Left forelimb (tissue), 1 donor: ENCODE measurements at places on chromosomes 16 and 17.

DNA sequence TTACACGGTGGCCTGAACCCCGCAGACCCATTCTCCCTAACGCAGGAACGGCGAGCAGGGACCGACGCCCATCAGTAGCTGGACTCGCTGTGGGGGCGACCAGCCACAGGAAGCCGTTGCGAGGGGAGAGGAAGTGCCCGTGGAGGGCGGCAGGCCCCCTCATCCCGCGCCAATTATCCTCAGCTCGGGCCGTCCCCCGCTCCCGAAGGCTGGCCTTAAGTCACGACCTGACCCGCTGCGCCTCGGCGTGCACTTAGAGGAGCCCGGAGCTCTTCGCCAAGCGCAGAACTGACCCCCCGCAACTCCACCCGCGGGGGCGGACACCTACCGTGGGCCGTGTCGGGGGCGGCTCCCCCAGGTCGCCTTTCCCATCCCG, 401 bp downstream of the ARL16 start:
- no peak for DNase-seq

- DNase-seq, result no peak
Observed at GRCh38 chr17:19270704-19271611, 33.8 kb downstream of the EPN2 start.

DNA sequence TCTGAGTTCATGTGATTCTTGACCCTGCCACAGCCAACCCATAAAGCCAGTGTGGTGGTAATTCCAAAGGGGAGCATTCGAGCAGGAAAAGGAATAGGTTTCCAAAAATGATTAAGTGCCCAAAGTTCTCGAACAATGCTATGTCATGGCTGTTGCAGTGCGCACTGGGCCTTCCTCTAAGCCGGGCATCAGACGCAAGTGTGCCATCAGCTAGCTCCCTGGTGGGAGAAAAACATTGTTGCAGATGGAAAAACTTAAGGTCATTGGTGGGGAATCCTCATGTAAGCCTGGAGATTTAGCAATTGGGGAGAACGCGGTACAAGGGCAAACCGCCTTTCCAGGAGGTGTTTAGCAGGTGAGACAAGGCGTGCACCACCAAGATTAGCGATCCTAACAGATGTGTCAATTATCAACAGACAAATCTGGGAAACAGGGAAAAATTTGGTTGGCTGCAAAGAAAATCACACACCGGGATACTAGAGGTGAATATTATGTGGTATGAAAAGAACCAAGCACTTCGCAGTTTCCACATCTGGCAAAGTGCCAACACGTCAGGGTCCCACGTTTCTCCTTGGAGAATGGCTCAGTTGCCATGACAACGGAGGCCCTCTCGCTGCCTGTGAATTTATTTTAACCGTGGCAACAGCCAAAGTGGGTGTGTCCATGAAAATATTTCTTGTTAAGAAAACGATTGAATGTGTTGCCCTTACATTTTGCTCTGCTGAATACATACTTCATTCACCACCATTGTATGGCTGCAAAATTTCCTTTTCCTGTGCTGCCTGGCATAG, 118.5 kb upstream of the CACNG5 start:
- DNase-seq, result no peak

- no peak for DNase-seq
Observed at GRCh38 chr17:61011251-61011650, 333.6 kb downstream of the BCAS3 start.

- no peak for DNase-seq
Observed at GRCh38 chr16:15961060-15961511, 11.7 kb downstream of the ABCC1 start.

DNA sequence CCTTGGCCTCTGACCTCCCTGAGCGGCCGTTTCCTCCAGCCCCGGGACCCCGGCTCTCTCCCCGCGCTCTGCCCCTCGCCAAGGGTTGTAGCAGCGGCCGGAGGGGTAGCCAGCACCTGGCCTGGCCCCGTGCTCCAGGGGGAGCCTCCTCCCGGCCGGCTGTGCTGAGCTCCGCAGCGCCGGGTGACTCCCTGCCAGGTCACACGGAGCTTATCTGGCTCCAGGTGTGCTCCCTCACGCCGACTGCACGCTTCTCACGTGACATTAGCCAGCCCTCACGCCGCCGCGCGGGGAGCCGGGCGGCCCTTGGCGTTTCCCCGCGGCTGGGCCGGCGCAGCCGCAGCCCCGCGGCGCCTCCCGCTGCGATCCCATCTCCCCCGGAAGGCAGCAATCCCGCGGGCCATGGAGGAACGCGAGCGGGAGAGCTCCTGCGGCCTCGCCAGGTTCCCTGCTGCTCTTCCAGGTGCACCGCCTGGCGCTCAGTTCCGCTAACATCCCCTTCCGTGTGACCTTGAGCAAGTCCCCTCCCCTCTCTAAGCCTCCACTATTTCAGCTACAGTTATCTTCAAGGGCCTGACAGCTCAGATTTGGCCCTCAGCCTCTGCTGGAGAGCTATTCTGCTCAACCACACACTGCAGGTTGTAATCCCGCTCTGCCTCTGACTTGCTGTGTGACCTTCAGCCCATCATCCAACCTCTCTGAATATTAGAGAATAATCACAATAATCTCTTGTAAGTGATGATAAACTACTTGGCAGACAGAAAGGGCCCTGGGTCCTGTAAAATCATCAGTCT, 3.4 kb downstream of the MYO18A start:
- DNase-seq, result no peak

- DNase-seq, result no peak
Observed at GRCh38 chr16:5549802-5550201, 452.2 kb upstream of the EEF2KMT start.

DNA sequence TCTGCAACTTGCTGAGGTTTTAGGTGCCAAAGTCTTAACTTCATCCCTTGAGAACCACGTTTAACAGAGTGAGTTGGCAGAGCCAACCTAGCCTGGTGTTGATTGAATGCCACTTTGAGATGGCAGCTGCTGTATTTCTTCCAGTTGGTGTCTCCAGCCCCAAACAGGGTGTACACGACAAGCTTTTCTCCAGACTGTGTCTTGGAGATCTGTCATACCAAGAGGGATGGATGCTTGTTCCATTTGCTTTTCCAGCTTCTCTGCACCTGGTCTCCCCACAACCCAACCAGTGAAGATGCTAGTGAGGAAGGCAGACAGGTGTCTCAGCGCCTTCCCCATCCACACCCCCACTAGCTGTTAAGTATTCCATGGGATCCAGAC, 141.1 kb upstream of the HS3ST2 start:
- no peak for DNase-seq

DNA sequence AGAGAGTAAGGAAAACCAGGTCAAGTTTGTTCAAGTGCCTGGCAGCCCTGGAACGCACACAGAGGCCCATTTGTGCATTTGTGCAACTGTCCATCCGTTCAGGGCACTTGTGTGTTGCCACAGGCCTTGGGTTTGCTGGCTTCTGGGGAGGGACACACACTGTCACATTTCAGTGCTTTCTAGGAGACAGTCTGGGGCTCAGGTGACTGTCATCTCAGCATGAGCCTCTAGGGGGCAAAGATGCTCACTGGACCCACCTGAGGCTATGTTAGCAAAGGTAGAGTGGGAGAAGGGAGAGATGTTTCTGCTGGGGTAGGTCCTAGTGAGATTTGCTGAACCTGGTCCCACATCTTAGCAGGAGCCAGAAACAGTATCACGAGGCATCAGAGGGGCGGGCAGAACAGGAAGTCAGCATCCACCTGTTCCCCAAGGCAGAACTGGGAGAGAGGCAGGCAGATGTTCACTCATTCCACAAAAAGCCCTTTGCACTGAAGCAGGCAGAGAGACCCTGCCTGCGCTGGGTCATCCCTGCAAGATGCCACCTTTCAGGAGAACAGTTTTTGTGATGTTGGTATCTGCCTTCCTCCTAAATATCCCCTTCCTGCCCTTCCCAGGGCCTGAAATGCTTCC, 48.5 kb downstream of the RAI1 start:
- DNase-seq, result no peak

DNA sequence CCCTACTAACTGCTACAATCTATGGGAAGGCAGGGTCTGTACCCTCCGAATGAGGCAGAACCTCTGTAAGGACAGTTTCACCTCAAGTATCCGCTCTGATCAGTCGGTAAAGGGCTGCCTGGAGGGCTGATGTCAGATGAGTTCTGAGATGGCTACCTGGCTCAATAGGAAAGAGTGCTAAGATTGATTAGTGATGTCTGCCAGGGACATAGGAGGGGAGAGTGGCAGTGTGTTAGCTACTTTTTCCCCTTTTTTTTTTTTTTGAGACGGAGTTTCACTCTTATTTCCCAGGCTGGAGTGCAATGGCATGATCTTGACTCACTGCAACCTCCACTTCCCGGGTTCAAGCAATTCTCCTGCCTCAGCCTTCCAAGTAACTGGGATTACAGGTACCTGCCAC, 39.1 kb upstream of the CDC42EP4 start:
- no peak for DNase-seq

DNA sequence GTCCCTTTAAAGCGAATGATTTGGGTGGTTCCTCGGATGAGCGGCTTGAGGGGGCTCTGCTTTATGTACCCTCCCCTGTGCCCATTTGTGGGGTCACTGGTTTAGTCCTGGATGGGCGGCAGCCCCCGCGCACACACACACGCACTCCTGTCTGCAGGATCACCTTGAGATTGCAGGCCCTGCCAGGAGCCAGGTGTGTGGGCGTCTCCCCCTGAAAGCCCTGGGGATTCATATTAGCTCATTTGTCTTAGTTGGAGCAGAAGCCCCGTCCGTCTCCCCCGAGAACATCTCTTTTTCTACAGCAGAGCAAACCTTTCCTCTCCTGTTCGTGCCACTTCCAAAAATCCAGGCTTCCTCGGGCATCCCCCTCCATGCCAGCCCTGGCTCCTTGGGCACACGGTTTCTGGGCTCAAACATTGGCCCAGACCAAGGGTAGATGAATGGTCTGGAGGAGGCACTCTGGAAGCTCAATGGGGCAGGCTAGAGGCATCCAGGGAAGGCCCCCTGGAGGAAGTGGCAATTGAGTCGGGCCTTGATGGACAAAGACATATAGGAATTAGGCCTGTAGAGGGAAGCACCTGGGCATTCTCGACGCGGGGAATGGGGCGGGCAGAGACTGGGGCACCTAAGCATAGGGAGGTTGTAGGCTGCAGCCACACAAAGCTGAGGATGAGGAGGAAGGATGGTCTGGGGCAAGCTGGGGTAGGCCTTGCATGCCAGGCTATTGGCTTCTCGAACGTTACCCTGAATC, 218.5 kb upstream of the GSE1 start:
- DNase-seq, result no peak

- DNase-seq, result no peak
Observed at GRCh38 chr16:4111748-4112696, 4.2 kb downstream of the ADCY9 start.

GRCh38 chr16:13315642-13316427, 414.4 kb downstream of the SHISA9 start:
- no peak for DNase-seq

- DNase-seq, result no peak
Observed at GRCh38 chr17:80095844-80096475, 5.4 kb upstream of the GAA start.

DNA sequence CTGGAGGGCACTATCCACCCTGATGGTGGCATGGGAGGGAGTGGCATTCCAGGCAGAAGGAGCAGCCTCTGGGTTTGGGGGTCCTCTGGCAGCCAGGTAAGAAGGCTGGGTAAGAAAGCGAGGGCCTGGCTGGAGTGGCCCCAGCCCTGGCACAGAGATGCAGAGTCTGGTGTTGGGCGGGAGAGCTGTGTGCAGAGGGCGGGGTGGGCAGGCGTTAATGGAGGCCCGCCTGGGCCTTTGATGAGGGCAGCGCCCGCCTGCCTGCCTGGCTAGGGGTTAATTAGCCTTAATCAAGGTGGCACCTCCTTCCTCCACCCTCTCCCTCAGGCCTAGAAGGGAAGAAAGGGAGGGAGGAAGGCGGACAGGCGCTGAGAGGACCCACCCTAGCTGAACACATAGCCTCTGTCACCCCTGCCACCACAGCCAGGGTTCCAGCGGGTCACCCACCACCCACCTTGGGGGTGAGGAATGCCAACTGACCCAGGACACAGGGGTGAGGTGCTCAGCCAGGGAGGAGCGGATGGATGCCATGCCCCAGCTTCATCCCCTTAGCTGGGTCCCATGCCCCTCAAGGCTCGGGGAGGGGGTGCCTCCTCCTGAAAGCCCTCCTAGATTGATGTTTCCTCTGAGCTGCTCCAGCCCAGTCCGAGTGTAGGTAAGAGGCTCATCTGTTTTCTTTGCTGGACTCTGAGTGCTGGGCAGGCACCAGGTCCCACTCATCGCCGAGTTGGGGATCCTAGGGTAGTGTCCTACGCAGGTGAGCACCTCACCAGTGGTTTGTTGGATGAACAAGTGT, 13.4 kb upstream of the FAM83G start:
- DNase-seq, result no peak

GRCh38 chr16:56244612-56245011, 53.3 kb downstream of the GNAO1 start:
- DNase-seq, result no peak

DNA sequence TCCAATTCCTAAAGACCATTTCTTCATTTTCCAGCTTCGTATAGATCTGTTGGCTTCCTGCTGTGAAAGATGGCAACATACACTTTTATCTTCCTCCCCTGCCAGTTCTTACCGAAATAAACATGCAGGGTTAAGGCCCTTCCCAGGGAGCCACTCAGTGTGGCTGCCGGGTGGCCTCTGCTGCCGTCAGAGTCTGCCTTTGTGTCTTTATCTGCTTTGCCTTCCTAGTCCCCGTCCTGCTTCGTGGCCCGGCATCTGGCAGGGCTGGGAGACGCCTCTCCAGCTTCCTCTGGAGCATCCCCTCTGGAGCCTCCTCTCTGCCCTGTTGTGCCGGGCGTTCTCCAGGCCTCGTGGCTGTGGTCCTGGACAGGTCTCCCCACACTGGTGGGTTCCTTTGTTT, 30.3 kb upstream of the CAPN15 start:
- no peak for DNase-seq

DNA sequence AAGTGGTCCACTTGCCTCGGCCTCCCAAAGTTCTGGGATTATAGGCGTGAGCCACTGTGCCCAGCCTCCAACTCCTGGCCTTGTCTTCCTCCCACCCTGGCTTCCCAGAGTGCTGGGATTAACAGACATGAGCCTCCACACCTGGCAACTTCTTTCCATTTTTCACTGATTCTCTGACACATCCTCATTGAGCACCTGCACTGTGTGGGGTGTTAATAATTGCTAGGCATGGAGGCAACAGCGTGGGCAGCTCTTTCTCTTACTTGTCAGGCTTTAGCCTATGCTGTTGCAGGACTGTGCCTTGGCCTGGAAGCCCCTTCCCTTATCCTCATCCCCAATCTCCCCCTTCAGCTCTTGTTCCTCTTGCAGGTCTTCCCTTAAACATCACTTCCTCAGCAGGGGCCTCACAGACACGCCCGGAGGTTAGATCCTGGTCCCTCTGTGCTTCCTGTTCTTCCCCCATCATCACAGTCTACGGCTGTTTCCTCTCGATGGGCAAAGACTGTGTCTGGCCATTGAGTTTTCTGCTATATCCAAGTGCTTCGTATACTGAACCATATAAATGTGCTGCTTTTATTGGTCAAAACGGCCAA, 7.9 kb downstream of the QPRT start:
- DNase-seq, result no peak
